NCI-H2081 (cell line): ENCODE measurements at places on chromosomes 1 and 21.

GRCh38 chr1:225700164-225700821 lies 47.4 kb upstream of the ENAH start:
- DNase-seq: no peak

- no peak for DNase-seq
Observed at GRCh38 chr21:46226920-46227599, 1.5 kb downstream of the LSS start.

DNA sequence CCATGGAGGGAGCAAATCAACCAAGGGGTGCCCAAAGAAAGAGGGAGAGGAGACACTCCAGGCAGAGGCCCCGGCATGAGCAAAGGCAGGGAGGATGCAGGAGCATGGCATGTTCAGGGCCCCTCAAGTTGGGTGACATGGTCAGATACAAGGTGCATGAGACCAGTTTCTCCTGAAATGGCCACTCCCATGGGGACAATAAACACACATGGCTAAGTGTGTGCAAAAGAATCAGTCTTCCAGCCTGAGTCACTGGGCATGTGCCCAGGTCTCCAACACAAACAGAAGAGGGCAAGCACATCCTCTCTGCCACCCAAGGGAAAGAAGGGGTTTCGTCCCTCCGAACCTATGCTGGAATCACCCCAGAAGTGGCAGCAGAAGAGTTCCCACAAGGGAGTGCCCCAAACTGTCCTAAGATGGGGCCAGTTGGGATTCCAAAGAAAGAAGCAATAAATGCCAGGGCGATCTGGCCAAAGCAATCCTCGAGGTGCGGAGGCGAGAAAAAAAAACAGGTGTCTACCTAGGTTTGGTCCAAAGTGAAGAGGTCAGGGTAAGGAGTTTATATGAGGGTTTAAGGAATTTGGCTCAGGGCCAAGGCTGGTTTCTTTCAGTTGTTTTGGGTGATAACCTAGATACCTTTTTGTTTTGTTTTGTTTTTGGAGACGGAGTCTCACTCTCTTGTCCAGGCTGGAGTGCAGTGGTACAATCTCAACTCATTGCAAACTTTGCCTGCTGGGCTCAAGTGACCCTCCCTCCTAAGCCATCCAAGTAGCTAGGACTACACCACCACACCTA lies 13.2 kb downstream of the CASP9 start:
- no peak for DNase-seq

- DNase-seq: no peak
Observed at GRCh38 chr1:5950994-5951785, 41.0 kb downstream of the NPHP4 start.

DNA sequence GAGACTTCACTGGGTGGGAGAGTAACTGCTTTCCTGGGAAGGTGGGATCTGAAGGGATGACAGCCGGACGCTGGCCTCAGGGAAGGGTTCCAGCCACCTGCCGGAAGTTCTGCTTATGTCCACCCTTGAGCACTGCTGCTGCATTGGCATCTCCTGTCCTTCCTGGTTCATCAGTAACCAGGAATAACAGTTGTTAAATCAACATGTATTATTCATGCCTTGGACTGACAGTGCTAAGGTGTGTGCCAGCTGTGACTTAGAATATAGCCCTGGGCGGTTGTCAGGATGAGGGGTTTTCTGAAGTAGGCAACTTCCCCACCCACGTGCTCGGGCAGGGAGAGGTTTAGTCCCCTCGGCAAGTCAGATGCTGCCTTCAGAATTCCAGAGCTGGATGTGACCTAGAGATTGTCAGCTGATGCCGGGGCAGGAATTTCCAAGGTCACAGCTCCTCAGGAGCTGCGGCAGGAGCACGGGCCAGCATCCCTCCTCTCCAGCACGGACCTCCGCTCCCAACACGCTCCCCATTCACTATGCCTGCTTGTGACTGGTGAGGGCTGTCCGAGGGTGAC lies 17.9 kb downstream of the CLDN14 start:
- DNase-seq: no peak

DNA sequence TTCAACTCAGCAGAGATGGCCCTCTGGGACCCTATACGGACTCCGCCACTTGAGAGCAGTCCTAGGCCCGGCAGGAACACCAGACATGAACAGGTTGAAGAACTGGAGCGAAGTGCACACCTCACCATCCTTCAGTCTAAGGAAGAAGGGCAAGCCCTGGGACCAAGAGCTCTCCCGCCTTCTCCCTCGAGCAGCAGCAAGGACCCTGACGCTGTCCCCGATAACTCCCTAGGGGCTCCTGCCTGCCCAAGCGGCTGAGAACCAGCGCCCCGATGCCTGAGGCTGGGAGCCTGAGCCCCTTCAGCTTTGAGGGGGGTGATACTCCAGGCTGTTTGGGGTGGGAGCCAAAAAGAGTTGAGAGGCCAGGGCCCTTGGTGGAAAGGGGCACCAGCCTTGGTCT lies 10.2 kb downstream of the TMEM81 start:
- no peak for DNase-seq

DNA sequence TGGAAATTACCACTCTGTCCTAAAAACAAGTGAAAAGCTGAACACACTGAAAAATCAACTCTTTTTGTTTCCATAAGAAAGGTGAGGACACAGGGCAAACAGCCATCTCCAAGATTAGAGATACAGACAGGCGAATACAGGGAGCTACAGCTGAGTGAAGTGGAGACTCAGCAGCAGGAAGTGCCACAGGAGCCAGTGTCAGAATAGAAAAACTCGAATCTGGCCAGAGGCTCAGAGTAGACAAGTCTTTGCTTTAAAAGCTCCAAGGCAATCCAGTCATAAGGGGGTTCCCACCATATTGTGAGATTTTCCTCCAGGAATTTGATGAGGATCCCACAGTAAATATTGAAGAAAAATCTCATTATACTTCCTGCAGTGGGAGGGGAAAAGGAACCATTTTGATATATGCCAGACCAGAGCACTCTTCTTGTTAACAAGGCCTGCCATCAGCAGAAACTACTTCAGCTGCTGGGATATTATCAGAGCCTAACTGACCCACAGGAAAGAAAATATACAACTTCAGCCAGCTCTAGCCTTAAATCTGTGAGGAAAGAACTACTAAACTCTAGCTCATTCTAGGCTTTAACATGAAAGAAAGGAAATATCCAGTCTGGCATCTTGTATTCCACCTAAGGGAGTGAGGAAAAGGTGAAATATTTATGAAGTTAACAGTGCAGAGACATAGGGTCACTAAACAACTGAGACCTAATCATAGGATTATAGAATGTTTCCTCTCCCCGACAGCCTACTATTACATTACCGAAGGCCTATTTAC lies 256.2 kb upstream of the OLFM3 start:
- no peak for DNase-seq

- DNase-seq: no peak
Observed at GRCh38 chr1:36537190-36537768, 54.6 kb upstream of the CSF3R start.

DNA sequence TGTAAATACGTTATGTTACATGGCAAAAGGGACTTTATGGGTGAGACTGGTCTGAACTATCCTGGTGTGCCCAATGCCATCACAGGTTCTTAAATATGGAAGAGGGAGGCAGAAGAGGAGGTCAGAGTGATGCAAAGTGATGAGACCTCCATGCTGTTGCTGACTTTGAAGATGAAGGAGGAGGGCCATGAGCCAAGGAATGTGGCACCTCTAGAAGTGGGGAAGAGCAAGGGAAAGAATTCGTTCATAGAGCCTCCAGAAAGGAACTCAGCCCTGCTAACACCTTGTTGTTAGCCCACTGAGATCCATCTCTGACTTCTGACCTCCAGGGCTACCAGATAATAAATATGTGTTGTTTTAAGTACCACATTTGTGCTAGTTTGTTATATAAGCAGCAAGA lies 462.0 kb downstream of the RPS6KC1 start:
- no peak for DNase-seq

DNA sequence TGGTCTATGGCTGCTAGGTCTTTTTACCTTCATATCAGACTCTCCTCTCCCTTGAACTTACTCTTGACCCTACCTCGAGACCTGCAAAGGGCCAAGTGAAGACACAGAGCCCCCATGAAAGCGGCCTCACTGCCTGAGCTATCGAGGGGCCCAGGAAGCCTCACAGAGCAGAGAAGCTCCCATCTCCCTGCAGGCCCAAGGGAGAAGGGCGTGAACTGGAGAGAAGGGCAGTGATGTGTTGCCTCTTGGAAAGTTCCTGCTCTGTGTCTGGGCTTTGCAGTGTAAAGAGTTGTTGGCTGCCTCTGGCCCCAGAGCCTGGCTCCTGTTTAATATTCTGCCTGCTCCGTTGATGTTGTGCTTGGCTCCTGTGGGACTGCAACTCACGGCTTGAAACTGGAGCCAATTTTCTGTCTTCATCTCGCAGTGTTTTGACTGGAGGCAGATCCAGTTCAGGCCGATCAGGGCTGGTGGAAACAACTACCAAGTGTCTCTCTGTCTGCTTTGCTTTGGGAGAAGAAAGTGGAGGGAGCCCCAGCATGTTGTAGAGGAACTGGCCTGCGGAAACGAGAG lies 4.3 kb downstream of the SERTAD4 start:
- no peak for DNase-seq

- DNase-seq: no peak
Observed at GRCh38 chr1:93177991-93178390, 2.2 kb downstream of the TMED5 start.

- DNase-seq: no peak
Observed at GRCh38 chr1:54545916-54546635, 2.0 kb upstream of the ACOT11 start.

DNA sequence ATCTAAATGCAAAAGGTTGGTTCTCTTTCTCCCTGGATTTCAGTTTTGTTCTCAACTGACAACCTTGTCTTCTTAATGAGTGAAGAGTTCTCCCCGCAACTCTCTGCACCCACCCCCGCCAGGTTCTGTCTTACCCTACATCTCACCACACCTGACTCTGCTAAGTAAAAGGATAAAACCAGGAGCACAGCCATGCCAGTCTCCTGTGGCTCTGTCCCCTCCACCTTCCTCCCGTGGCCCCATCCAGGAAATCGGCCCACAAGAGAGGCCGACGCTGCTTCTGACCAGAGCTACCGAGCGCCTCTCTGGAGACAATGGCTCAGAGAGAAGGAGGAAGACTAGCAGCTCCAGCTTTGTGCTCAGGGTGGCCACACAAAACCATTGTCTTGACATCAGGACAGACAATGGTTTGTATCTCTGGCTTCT lies 72.2 kb downstream of the PLEKHA6 start:
- no peak for DNase-seq

GRCh38 chr21:24785033-24785432 lies 822.2 kb downstream of the MRPL39 start:
- DNase-seq: no peak
